ENCODE measurements at places on chromosomes 6 and 20.

GRCh38 chr6:16921399-16922110 is 160.3 kb upstream of the ATXN1 start:
- DNase-seq = no peak

- DNase-seq = no peak
Observed at GRCh38 chr6:40779409-40779808, 192.2 kb upstream of the LRFN2 start.

GRCh38 chr6:37802810-37803209 is 16.7 kb upstream of the ZFAND3 start:
- no peak for DNase-seq

DNA sequence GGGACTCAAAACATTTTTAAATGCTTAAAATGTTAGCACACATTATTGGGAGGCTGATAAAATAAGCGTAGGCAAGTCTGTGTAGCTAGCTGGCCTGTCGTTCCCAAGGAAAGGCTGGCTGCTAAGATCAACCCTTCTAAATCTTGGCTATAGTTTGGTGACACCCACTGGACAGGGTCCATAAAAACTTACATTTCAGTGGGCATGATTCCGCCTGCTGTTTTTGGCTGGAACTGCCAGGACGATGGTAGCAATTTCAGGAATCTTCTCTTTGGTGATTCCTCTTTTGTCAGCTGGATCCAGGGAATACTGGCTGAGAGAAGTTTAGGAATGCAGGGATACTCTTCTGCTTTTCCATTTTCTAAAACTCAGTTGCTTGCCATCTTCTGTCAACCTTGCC is 162.2 kb downstream of the NKAIN2 start:
- peak; percentile 20 for DNase-seq

- peak; percentile 24 for DNase-seq
Observed at GRCh38 chr20:11108102-11108810, 434.5 kb upstream of the JAG1 start.

Data from umbilical cord (tissue), 2 donors.